GM10248 (cell line): ENCODE measurements at places on chromosomes 2 and 18.

DNA sequence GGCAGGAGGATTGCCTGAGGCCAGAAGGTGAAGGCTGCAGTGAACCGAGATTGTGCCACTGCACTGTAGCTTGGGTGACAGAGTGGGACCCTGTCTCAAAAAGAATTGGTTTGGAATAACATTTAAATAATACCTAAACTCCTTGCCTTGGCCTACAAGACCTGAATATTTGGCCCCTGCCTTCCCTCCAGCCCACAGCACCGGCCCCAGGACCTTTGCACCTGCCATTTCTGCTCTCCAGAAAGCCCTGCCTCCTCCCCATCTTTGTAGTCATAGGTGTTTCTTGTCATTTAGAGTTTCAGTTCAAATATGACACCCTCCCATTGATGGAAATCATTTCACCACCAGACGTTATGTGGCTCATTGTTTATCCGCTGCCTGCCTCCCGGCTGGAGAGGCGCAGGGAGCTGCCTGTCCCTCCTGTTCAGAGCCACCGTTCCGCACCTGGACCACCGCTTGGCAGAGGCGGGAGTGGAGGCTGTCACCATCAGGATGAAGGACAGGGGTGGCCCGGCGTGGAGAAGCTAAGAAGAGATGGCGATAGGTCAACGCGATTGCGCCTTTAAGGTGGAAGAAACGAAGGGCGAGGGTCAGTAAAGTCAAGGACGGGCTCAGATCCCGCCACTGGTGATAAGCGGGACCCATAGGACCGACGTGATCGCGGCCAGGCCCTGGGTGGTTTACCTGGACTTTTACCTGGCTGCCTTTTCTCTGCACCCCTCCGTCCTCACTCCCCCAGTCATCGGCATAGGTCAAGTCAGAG lies 638 bp upstream of the LPIN1 start:
- DNase-seq: no peak

DNA sequence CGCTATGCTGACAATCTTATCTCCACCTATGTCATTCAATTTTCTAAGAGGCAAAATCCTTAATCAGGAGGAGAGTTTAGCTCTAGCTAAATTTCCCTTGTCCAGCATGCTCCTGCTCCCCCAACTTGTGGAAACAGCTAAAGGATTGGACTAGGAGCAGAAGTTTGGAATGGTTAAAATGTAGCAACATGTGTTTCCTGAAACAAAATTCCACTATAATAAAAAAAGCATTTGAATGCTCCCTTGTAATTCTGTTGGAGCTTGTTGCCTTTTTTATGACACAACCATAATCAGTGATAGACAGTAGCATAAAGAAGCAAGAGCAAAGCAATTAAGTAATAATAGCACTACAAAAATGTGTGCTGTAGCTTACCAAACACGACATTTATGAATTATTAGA lies 6.9 kb downstream of the ACTR3 start:
- DNase-seq: no peak

DNA sequence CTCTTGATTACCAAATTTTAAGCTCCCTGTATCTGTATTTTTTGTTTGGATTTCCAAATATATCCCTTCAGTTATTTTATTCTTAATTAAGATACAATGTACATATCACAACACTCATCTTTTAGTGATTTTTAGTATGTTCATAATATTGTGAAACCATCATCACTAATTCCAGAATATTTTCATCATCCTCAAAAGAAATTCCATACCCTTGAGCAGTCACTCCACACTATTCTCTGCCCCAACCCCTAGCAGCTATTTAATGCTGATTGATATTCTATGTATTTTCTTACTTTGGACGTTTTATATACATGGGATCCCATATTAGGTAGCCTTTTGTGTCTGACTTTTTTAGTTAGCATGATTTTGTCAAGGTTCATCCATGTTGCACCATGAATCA lies 127.4 kb upstream of the SLC8A1 start:
- no peak for DNase-seq

DNA sequence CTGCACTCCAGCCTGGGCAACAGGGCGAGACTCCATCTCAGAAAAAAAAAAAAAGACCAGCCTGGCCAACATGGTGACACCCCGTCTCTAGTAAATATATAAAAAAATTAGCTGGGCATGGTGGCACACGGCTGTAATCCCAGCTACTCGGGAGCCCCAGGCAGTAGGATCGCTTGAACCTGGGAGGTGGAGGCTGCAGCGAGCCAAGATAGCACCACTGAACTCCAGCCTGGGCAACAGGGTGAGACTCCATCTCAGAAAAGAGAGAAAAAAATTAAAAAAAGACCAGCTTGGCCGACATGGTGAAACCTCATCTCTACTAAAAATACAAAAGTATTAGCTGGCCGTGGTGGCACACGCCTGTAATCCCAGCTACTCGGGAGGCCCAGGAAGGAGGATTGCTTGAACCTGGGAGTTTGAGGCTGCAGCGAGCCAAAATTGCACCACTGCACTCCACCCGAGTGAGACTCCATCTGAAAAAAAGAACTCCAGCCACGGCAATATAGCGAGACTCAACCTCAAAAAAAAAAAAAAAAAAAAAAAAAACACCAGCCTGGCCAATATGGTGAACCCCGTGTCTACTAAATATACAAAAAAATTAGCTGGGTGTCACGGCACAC lies 346.1 kb upstream of the PLGLB2 start:
- no peak for DNase-seq

DNA sequence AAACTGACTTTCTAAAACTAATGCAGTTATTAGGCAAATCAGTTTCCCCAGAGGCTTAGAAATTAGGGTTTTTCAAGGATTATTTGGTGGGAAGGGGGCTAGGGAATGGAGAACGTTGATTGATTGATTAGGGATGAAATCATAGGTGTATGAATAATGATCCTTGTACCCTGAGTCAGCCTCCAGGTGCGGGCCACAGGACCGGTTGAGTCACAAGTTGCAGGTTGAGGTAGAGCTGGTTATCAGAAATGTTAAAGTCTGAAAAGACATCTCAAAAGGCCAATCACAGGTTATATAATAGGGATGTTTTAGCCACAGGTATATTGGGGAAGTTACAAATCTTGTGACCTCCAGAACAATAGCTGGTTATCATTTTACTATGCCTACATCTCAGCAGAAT lies 341.8 kb upstream of the GULP1 start:
- no peak for DNase-seq

DNA sequence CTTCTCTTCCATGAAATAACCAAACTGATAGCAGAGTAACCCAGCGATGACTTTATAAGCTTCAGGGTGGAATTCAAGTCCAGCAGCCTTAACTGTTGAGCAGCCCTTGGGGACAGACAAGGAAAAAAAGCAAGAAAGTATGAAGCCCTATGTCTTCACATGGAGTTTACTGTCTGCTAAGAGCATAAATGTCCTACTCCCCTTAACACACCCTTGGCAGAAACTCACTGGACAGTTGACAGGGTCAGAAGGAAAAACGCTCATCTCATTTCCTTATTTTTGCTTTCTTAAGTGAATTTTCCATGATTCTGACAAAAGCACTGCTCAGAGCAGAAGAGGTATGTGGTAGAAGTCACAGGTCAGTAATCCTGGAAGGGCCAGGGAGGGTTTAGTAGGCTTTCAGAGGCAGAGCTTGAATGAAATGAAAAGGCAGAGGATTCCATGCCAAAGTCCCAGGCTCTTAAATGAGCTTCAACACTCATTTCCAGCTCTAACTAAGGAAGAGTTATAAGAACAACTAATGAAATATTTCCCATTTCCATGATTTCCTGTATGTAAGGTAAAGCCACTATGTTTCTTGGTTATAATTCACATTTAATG lies 683.3 kb upstream of the KLHL29 start:
- no peak for DNase-seq

- DNase-seq: no peak
Measured at GRCh38 chr2:36881816-36882215, 84.5 kb downstream of the STRN start.

- no peak for DNase-seq
Measured at GRCh38 chr2:98446850-98447249, 2.2 kb downstream of the INPP4A start.

- no peak for DNase-seq
Measured at GRCh38 chr18:10422731-10423130, 31.7 kb upstream of the APCDD1 start.

DNA sequence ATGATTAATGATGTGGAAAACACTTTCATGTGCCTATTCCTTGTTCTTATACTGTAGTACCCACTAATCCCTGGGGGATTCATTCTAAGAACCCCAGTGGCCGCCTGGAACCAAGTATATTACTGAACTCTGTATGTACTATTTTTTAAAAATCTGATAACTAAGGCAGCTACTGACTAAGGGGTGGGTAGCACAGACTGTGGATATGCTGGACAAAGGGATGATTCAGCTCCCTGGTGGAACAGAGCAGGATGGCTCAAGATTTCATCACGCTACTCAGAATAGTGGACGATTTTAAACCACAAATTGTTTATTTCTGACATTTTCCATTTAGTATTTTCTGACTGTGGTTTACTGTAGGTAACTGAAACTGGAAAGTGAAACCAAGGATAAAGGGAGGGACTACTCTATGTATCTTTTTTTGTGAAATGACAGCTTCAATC lies 41.8 kb upstream of the CDC42EP3 start:
- DNase-seq: no peak

DNA sequence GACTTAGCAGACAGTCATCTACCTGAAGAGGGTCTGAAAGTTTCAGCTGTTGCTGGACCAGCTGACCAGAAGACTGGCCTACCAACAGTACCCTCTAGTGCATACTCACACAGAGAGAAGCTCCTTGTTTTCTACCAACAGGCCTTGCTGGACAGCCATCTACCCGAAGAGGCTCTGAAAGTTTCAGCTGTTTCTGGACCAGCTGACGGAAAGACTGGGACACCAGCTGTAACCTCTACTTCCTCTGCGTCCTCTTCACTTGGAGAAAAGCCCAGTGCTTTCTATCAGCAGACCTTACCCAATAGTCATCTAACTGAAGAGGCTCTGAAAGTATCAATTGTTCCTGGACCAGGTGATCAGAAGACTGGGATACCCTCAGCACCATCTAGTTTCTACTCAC lies 63.2 kb downstream of the ALMS1 start:
- DNase-seq: no peak

DNA sequence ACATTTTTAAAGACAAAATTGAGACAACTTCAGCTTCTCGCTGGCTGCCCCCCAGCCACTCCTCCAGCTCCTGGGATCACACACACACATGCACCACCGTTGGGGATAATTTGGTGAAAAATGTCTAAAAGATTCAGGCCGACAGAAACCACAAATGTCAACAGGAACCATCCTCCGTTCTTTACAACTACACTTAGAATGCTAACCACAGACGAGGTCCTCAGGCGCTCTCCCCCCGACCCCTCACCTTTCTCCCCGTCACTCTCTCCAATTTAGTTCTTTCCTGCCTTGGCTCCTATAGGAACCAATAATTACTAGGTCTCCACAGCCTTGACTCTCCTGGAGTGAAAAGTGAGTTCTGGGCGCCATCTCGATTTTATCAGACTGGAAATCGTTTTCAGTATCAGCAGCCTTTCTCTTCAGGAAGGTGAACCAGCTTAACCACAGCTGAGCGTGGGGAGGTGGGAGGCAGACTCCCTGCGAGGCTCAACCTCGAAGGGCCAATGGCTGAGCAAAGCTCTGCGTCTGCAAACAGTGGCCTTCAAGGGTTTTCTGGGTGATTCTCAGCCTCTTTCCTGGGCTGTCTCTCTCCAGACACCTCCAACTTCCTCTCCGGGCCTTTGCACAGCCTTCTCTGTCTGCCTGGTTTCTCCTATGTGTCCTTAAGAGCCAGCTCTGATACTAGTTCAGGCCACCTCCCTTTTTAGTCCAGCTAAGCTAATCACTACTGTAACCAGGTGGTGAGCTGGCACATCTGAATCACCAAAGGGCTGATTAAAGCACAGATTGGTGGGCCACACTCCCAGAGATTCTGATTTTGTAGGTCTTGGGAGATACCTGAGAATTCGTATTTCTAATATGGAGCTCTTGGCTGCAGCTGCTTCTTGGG lies 115.7 kb upstream of the COPS8 start:
- no peak for DNase-seq

GRCh38 chr2:178309541-178309940 lies 115.2 kb downstream of the OSBPL6 start:
- no peak for DNase-seq

GRCh38 chr2:217023611-217024010 lies 163.7 kb upstream of the TNP1 start:
- DNase-seq: no peak

DNA sequence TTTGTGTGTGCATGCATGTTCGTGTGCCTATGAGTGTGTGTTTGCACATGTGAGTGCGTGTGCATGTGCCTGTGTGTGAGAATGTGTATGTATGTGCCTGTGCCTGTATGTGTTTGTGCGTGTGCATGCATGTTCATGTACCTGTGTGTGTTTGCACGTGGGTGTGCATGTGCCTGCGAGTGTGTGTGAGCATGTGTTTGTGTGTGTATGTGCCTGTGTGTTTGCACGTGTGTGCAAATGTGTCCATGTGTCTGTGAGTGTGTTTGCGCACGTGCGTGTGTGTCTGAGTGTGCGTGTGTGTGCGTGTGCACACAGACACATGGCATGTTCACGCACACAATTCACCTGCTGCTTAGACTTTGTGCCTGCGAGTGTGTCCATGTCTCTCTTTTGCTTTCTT lies 853.5 kb upstream of the SALL3 start:
- no peak for DNase-seq

DNA sequence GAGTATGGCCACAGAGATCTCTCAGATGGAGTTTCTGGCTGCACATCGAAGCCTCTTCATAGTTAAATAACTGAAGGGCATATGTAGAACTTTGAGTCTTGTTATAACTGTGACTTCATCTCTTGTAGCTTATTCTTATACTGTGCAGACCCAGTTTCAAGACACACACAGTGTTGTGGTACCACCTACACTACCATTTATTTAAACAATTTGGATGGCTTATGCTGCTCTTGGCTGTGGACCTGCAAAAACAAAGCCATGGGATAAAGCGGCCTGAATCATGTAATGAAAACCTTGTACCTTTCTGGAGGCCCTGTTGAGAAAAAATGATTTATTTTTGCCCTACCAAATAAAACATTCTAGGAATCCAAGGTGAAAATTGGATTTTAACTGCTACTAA lies 262.8 kb upstream of the RASGRP3 start:
- no peak for DNase-seq

DNA sequence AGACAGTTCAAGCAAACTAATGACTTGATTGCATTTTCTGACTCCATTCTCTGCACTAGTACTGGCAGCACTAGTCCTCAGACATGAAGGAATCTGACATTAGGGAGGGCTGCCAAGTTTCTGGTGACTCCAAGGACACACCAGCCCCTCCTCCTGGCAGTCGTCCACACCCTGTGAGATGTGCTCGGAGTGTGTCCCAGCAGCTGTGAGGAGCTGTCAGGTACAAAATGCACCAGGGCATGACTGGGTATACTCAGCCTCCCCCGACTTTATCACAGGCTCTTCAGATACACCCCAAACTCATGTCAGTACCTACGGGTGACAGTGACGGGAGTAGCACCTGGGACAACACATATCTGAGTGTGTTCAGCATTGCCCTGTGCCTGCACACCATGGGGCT lies 43.1 kb downstream of the EDAR start:
- no peak for DNase-seq

DNA sequence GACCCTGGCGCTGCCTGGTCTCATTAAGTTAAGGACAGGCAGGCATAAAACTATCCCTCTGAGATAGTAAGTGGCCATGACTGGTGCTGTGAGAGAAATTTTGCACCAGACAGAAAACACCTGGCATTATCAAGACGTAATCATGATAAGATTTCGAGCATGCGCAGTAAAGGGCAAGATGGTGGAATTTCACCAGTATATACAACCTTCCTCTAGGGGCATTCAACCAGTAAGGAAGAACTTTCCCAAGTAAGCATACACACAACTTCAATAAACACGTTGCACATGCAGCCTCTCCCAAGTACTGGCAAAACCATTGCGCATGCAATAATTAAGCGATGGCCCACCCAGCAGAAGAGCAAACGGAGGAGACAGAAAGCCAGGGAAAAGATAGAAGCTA lies 1376.4 kb upstream of the CRIM1 start:
- no peak for DNase-seq
